Left hindlimb (tissue), 1 donor: ENCODE measurements at places on chromosomes 5 and 9.

- peak; percentile 78 for DNase-seq
These were observed 25.0 kb upstream of the SPTLC1 start for GRCh38 chr9:92140074-92140753.

GRCh38 chr9:5608298-5609225 lies 20.3 kb upstream of the RIC1 start:
- no peak for DNase-seq

DNA sequence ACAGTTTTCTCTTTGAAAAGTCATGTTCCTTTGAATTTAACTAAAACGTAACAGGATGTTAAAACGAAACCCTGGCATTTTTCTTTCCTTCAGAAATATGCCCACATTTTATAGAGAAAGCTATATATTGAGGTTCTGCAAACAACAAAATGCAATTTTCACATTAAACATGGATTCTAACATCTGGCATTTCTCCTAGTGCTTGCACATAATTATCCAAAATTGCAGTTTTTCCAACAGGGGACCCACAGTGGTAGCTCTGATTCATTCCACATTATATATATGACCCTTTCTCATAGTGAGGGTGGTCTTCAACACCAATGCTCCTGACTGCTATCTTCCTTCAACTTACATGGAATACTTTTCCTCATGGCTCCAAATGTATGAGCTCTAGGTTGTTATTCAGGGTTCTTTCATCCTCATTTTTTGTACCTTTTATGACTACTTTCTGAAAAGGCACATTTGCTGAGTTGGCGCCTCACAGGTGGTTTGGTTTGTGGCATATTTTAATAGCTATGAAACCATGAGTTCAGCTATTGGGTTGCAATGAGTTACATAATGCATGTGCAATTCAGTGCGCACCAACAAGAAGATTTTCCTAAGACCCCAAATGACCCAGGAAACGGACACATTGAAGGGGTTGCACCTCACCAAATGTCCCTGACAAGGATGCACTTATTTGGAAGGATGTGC lies 551.7 kb downstream of the RAB3C start:
- DNase-seq = no peak

GRCh38 chr5:155700333-155700732 lies 626.6 kb upstream of the SGCD start:
- no peak for DNase-seq

DNA sequence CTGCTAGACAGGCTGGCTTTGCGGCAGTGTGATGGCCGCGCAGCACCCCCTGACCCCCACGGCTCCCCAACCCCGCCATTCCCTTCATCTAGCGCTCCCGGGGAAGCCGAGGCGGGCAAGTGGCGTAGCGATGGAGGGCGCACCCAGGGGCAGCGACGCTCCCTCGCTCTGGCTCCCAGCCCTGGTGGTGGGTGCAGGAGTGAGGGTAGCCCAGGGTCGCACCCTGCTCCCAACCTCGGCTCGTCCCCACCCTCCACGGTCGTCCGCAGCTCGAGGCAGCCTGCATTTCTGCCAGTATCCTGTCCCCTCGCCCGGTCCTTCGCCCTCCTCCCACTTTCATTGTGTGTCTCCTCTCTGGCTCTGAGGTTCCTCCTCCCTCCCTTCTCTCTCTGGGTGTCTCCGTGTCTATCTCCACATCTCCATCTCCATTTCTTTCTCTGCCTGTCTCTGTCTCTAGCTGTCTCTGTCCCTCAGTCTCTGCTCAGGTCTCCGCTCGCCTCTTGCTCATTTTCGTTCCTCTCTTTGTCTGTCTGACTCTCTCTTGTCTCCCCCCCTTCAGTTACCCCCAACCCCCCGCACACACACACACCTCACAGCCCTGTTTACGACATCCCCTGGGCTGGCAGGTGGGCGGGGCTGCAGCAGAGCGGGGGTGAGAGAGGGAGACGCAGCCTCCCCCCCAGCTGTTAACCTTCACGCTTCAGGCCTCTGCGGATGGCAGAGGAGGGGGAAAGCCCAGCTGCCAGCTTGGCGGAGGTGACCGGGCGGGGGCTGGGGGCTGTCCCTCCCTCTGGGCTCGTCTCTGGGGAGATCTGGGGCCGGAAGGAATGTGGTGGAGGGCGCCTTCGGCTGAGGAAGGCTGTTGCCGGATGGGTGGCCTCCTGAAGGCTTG lies 48.7 kb upstream of the PSD2 start:
- DNase-seq = peak; percentile 69

GRCh38 chr5:148998174-148998797 lies 64.6 kb downstream of the SH3TC2 start:
- no peak for DNase-seq

GRCh38 chr5:124438026-124438902 lies 308.2 kb downstream of the ZNF608 start:
- no peak for DNase-seq

DNA sequence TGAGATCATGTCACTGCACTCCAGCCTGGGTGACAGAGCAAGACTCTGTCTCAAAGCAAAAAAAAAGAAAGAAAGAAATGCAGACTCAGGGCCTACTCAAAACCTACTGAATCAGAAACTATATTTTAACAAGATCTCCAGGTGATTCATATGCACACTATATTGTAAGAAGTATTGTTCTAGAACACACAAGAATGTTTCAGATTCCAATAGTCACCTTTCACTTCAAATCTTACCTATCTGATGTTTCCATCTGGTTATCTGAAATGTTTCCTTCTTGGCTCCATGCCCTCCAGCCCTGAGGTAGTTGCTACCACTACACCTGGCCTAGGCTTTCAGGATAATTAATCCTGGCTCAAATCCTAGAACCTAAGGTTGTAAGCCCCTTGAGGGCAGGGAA lies 36.8 kb upstream of the SNX2 start:
- DNase-seq = no peak

DNA sequence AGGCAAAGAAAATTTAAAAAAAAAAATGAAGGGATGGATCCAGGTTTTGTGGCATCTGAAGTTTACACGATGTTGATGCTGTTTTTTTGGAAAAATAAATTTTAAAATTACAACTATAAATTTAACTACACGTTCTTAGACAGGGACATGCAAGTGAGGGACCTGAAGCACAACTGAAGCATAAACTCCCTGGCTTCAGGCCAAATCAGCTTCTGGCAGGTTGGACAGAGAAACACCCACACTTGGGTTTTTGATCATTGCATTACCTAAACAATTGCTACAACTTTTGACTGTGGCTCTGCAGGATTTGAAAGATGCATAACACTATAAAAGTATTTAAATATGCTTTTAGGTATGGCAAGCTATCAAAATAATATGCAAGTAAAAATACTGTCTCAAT lies 1318.3 kb upstream of the DMAC1 start:
- DNase-seq = no peak

DNA sequence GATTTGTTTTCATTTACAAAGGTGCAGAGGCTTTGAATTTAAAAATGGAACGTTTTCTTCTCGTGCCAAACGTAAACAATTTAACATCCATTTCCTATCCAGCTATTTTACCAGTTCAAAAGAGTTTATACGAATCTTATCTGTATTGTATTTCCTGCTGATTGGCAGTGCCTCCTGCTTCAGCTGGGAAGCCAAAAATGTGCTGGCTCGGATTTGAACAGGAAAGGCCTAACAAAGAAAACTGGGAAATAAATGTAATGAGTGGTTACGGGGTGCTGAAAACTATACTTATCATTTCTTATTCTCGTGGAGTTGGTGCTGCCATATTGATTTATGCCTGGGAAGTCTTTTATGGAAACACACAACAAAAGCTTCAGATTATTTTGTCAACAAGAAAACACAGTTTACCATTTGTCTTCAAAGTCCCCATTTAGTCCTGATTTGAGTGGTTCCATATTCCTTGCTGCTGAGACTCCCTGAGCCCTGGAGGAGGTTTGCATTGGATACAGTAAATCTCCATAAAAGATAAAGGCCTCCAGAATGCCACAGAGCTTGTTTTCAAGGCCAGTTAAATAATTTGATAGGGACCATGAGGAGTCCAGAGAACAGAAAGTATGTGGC lies 507.4 kb downstream of the RASEF start:
- DNase-seq = no peak

DNA sequence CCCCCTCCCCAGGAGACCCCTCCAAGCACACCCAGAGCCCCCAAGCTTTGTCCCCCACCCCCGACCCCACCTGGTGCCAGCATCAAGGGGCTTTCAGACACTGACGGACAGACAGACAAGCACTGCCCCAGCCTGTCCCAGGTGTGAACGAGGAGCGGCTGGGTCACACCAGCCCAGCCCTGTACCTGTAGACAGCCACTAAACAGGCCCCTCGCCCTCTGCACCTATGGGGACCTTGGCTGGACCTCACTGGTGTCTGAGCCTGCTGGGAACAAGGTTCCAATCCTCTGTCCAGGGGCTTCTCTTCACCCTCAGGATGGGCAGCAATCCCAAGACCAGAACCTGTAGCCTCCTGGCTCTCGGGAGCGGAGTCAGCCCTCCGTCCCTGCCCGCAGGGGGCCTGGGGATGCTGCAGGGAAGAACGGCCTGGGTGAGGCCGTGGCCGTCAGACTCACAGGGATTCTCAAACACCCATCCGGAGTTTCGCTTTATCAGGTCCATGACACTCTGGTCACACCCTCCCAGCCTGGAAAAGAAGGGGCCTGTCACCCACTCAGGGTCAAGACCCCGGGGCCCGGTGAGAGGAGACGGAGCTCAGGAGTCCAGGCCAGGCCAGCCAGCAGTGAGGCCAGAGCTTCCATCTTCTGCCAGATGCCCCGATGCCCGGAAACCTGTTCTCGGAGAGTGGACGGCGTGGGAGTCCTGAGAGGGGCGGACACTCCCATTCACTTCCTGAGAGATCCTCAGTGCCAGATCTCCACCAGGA lies 2.8 kb downstream of the LCN6 start:
- DNase-seq = peak; percentile 12

DNA sequence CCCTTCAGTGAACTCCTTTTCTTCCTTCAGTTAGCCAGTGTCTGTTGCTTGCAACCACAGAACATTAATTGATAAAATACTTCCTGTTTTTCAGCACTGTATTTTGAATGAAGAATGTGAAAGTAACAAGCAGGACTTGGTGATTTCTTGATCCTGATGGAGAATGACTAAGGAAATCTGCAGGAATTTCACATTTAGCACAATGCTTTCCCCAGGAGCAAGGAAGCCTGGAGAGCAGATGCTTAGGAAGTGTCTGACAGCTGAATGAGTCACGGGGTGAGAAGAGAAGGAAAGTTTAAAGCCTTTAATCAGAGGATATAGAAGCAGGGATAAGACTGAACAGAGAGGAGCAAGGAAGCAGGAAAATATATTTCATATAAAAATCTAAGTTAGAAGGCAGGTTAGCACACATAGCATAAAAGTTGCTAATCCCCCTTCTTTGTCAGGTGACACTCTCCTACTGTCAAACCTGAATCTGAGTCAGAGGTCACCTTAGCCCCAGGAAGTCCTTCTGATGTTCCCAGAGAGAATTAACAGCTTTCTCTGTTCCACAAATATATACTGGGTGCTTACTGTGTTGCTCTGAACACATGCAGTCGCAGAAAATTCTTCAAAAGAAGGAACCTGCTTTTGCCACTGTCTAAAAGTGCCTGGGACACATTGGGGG lies 59.7 kb downstream of the GNA14 start:
- DNase-seq = no peak

DNA sequence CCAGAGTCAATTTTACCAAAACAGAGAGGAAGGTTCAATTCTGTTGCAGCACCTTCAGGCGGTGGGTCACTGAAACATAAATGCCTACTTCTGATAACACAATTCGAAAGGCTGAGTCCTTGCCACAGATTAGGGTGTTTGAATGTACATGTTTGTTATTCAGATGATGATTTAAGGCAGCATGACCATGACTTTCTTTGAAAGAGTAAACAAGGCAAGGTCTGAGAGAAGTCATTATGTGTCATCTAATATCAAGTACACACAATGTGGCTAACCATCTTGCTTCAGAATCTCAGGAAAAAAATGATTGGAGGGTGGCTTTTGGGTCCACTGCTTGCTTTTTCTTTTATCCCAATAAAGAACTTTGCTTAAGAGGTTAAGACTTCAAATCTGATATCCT lies 457.5 kb downstream of the TAF11L14 start:
- no peak for DNase-seq

- DNase-seq = no peak
These were observed 454.6 kb upstream of the CD180 start for GRCh38 chr5:67651180-67651579.

GRCh38 chr5:111016801-111017200 lies 54.7 kb upstream of the TSLP start:
- DNase-seq = no peak

- DNase-seq = no peak
These were observed 88.6 kb upstream of the MYO10 start for GRCh38 chr5:17024686-17025180.

- no peak for DNase-seq
These were observed 281.9 kb upstream of the TLE4 start for GRCh38 chr9:79289856-79290255.

GRCh38 chr5:40505031-40505430 lies 174.7 kb upstream of the PTGER4 start:
- DNase-seq = no peak

DNA sequence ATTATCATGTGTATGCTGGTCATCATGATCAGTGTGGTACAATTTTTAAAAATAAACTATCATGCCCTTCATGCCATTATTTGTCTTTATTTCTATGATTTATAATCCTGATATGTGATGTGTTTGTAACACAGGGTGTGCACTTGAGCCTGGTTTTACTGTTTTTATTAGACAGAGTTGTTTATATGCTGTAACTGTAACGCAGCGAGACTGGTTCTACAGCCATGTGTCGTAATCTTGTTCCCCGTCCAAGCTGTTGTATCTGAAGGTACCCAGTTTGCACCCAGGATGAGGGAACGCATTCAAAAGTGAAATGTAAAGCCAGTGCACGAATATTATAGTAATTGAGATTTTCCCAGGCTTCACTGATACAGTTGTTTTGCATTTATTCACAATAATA lies 28.2 kb downstream of the SNX18 start:
- no peak for DNase-seq

- no peak for DNase-seq
These were observed 31.4 kb upstream of the FAT2 start for GRCh38 chr5:151622367-151623088.

DNA sequence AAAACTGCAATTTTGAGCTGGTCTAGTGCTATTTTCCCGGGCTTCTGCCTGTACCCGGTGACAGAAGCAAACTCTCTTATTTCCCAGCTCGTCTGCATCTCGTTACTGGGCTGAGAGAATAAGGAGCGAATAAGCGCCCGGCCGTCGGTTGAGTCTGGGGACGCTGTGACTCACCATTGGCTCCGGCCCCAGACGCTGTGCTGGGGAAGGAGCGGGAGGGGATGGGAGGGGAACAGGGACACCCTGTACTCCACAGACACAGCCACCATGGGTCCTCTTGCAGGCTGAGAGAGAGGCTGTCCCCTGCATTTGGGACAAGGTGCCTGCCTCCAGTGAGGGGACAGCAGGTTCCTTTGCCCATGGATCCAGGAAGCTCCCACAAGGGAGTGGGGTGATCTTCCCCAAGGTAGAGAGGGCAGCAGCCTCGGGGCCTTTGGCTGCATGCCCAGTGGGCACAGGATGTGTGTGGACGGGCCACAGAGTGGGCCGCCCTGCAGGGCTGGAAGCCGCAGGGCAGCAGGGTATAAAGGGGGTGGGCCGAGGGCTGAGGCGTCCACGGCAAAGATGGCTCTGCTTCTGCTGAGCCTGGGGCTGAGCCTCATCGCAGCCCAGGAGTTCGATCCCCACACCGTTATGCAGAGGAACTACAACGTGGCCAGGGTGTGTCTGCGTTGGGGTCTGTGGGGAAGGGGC lies at the start of gene LCN9:
Gene LCN9 (plus strand): TSS at position 552 of the 693 bp plus-strand sequence. CDS start 13 bp downstream, at position 565.
- peak; percentile 61 for DNase-seq
